ENCODE measurements at places on chromosomes 1 and 21.
A peak's percentile ranks its signal among the peaks of the same experiment; 100 is the strongest.

- no peak for DNase-seq
Observed at GRCh38 chr1:232534552-232535517, 95.1 kb downstream of the SIPA1L2 start.

GRCh38 chr1:156419854-156420204, 50.8 kb downstream of the RHBG start:
- DNase-seq: no peak

DNA sequence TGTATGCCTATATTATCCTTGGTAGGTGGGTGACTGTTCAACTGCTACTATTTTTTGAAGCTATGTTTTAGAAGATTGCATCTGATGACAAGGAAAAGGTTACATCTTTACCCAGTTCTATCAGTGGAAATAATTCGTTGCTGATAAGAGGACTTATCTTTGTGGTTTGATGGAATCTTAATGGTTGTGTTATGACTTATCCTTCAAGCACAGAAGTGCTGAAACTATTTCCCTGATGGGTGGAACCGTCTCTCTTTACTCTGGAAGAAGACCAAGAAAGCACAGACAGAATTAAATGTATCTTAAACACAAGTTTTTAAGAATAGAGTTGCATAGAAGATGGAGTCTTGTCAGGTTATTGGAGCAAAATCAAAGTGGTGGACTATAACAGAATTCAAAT, 437.7 kb upstream of the KAZN start:
- DNase-seq: no peak

DNA sequence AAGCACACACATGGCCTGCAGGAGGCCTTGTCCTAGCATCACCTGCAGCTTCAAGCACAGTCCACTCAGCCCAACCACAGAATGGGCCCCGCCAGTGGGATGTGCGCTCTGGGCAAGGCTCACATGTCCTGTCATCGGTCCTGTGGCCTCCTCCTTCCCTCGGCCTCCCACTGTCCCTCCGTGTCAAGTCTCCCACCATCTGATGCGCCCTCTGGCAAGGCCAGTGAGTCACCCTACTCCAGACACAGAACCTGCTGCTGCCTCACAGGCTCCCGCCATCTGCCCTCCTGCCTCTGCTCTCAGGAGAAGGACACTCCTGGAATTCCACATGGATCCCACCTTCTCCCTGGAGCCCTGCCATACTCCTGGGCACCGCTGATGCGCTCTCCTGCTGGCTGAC, 14.2 kb downstream of the KCNAB2 start:
- no peak for DNase-seq

DNA sequence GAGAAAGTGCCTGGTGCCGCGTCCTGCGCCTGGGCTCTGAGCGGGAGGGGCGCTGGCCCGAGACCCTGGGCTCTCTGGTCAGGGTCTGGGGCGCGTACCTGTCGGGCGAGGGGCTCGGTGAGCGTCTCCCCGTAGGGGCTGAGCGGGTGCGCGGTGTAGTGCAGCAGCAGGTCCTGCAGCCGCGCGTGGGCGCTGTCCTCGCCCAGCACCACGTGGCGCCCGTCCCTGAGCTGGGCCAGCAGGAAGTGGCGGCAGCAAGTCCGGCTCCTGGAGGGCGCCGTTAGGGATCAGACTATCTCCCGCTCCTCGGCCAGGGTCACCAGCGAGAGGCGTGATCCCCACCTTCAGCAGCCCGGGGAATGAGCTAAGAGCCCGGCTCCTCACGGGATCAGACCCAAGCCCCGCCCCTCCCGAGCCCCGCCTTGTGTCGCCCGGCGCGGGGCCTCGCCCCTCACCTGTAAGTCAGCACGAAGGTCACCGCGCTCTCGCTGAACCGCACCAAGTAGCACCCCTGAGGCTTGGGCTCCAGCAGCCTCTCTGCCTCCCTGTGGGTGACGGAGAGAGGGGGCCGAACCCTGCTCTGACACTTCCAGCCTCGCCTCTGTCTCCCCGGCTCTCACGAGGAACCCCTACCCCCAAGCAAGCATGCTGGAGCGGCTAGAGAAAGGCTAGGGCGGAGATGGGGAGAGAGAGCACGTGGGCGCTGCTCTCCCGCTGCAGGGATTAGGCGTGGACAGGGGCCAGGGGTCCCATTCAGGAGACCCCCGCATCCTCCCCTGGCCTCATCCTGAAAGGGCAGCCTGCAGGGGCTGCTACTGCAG, 2.7 kb downstream of the SH2D2A start:
- DNase-seq: peak; percentile 11

DNA sequence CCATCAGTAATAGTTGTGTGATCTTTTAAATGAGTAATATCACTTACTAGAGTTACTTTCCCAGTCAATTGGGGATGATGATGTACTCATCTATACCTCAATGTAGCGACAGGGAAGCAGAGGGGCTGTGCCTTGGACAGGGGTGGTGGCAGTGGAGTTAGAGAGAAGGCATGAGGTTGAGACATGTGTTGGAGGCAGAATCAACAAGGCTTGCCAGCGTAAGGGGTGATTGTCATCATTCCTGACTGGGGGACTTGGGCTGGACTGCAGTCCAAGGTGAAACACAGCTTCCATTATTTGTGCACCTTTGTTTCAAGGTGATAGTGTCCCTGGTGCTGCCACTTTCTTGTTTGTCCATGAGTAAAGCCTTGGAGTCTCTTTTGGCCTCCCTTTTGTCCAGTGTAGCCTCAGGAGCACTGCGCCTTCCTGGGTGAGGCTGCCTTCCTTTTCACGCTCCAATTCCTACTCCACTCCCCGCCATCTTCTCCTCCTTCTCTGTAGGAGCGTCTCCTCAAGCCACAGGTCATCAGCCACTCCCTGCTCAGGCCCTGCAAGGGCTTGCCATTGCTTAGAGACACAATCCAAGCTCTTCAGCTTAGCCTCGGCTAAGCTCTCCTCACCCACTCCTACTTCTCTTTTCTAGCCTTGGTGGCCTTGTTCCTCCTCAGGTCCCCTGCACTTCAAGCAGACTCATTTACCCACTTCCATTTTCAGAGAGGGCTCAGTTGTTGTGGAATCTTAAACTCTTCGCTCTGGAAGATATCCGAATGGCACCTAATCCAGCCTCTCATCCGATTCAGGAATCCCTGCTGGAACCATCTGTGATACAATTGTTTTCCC, 77.6 kb upstream of the CD34 start:
- DNase-seq: no peak

- no peak for DNase-seq
Observed at GRCh38 chr1:41161846-41162245, 80.3 kb downstream of the SCMH1 start.

GRCh38 chr21:41381731-41382130, 19.9 kb downstream of the MX2 start:
- no peak for DNase-seq

- DNase-seq: no peak
Observed at GRCh38 chr1:195327361-195327760, 1280.9 kb downstream of the KCNT2 start.

- no peak for DNase-seq
Observed at GRCh38 chr1:114521396-114522263, 10.6 kb upstream of the TRIM33 start.

GRCh38 chr1:119742677-119743076, 26.0 kb downstream of the HMGCS2 start:
- DNase-seq: no peak

DNA sequence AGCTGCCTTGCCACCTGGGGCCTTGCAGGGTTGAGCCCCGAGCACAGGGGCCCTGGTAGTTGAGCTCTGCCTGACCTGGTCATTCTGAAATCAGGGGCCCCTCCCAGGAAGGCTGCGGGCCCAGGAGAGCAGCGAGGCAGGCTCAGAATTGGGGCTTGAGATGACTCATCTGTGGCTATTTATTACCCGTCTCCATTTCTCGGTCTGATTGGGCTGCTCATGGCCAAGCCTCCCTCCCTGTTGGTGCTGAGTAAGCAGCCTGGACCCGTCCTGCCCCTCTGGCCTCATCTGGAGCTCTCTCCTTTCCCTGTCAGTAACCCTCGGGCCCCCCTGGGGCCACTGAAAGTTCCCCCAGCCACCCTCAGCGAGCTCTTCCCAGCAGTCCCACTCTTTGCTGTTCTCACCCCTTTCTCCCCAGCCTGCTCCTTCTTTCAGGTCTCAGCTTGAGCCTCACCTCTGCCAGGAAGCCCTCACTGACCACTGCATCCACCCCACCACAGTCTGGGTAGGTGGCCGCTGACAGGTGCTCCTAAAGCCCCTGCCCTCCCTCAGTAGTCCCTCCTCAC, 11.0 kb upstream of the TNFRSF8 start:
- DNase-seq: no peak

GRCh38 chr21:35399706-35400105, 350.6 kb upstream of the RUNX1 start:
- no peak for DNase-seq

DNA sequence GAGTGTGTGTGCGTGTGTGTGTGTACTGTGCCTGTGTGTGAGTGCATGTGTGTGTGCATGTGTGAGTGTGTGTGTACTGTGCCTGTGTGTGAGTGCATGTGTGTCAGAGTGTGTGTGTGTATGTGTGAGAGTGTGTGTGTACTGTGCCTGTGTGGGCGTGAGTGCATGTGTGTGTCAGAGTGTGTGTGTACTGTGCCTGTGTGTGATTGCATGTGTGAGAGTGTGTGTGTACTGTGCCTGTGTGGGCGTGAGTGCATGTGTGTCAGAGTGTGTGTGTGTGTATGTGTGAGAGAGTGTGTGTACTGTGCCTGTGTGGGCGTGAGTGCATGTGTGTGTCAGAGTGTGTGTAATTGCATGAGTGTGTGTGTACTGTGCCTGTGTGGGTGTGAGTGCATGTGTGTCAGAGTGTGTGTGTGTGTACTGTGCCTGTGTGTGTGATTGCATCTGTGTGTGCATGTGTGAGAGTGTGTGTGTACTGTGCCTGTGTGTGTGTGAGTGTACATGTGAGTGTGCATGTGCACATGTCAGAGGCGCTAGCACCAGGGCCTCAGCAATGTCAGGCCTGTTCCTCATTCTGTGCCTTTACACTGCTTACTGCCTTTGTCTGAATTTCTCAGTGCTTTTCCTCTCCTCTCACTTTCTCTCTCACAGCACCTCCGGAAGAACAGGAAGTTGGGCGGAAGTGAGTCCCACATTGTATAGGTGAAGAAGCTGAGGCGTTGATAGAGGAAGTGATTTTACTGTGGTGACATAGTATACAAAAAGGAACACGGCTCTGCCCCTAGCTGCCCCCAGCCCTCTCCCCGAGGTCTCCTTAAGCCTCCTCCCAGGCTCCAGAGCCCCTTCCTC, 4.9 kb downstream of the SLC5A9 start:
- DNase-seq: no peak

- DNase-seq: no peak
Observed at GRCh38 chr1:30955448-30956015, 47.0 kb upstream of the SDC3 start.

GRCh38 chr21:16186742-16187141, 457.0 kb downstream of the USP25 start:
- no peak for DNase-seq

- no peak for DNase-seq
Observed at GRCh38 chr21:39016740-39017315, 166.4 kb downstream of the PSMG1 start.

GRCh38 chr1:94698759-94699502, 121.2 kb upstream of the SLC44A3 start:
- no peak for DNase-seq

GRCh38 chr1:183473217-183473536, 878 bp downstream of the SMG7 start:
- no peak for DNase-seq

DNA sequence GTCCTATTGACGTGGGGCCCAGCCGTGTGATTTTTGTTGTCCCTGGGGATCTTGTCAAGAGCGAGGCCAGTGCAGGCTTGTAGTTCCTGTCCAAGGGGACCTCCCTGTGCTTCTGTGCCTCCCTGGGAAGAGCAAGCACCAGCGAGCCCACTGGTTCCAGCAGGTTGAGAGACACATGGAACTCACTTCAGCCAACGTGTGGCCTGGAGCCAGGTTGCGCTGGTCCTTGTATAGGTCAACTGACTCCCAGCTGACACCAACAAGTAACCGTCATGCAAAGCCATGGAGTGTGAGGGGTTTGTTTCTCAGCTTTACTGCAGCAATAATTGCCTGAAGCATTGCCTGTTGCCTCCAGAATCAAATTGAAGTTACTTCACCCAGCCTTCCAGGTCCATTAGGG, 63.0 kb downstream of the DISP3 start:
- no peak for DNase-seq

DNA sequence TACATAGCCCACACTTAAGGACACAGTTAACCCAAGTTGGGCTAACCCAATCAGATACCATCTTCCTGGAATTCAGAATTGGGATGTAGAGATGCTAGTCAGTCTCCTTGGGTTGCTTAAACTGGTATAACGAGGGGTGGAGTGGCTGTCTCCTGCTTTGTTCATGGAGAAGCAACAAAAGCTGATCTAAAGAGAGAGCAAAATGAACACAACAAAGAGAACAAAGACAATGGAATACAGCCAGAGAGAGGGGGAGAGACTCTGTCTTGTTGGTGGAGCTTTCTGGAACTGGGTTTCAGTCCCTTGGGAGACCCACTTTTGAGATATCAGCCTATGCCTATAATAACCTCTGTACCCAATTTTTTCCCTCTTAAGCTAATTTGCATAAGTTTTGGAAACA, 138.1 kb downstream of the ATG4C start:
- DNase-seq: no peak

GRCh38 chr1:8517661-8518489, 200.0 kb downstream of the SLC45A1 start:
- DNase-seq: no peak

GRCh38 chr1:214031267-214031650, 43.5 kb downstream of the PROX1 start:
- DNase-seq: no peak

GRCh38 chr1:201578008-201578888, 39.3 kb downstream of the NAV1 start:
- DNase-seq: no peak

DNA sequence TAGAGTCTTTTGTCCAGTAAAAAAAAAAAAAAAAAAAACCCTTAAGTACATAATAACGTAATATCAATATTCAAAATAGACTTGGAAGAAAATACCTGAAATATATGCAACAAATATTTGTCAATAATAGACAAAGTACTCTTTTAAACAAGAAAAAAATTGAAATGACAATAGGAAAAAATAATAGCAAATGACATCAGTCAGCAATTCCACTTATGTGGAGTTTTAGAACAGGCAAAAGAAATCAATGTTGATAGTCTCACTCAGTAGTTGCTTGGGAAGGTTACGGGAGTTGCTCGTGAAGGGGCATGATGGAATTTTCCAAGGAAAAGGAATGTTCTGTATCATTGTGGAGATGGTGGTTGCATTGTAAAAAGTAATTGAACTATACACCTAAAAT, 16.9 kb downstream of the LYPLAL1 start:
- DNase-seq: no peak

DNA sequence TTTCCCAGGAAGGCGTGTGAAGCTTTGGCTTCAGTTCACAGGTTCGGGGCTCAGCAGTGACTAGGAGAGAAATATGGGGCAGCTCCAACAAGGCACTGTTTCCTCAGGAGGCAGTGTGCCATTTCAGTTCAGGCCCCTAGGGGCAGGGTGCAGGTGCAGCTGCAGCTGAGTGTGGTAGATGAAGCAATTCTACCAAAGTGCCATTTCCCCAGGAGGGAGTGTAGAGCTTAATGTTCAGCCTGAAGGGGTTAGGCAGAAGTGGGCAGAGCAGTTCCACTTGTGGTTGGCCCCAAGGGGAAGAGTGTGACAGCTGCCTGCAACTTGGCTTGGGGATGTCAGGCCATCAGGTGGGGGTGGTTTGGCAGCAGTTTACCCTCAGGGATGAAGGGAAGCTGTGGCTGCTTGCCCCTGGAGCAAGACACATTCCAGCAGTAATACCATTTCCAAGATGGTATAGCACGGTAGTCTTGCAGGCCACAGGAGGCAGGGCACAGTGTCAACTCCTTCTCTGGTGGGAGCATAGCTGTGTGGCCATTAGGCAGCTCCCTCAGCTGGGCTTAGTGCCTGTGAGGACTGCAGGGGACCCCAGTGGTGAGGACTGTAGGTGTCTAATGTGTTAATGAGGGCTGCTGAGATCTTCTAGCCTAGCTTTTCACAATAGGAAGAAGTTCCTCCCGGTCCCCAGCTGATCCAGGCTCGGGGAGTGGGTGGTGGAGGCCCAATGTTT, 34.7 kb downstream of the RGSL1 start:
- peak; percentile 14 for DNase-seq

All from SHP77 (cell line).